ENCODE measurements at places on chromosomes 13 and 19. TPM values are rescaled to one million over a fixed set of nuclear protein-coding genes. Genes with fewer than 3 reads are reported as not detected.

NLRP4 gene
- total RNA-seq, result not detected

SLITRK5 gene
- total RNA-seq, result 1.1 TPM

NAPSA gene
- 1.1 TPM for total RNA-seq

ZNF415 gene
- total RNA-seq, result 9.3 TPM

KLK8 gene
- 2.1 TPM for total RNA-seq

ISOC2 gene
- total RNA-seq, result 96.9 TPM

UNC13A gene
- 45.0 TPM for total RNA-seq

PSG2 gene
- total RNA-seq, result not detected

KASH5 gene
- total RNA-seq, result 0.19 TPM

COL5A3 gene
- 0.74 TPM for total RNA-seq

REXO1 gene
- total RNA-seq, result 42.4 TPM

ZNF540 gene
- total RNA-seq, result 0.21 TPM

FFAR3 gene
- total RNA-seq, result not detected

KLK14 gene
- total RNA-seq, result 1.2 TPM

ZNF208 gene
- not detected for total RNA-seq

UBE2L5 gene
- total RNA-seq, result 0.21 TPM

FGF22 gene
- total RNA-seq, result 1.9 TPM

BEST2 gene
- total RNA-seq, result 4.6 TPM

SERP2 gene
- 1.7 TPM for total RNA-seq

MBD3L5 gene
- not detected for total RNA-seq

CACNA1A gene
- 25.7 TPM for total RNA-seq

All from H1 (cell line).